NCI-H1092 (cell line): ENCODE measurements at places on chromosomes 5 and 9.

- DNase-seq: no peak
Measured at GRCh38 chr9:29556746-29557145, 1983.5 kb upstream of the C9orf72 start.

DNA sequence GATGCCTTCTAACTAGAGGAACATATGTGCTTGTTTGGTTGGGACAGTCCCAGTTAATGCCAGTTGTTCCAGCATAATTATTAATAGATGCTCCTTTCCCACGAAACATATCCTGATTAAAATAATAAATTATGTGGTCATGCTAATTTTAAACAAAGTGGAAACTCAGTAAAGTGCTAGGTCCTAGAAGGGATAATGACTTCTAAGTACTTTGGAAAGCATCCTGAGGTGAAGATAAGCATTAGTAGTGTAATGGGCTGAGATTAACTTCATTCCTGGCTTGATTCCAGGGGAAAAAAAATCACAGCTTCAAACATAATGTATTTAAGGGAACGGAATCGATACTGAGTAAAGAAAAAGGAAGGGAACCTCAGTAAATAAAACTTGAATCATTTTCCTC, 213.7 kb upstream of the SNX2 start:
- DNase-seq: no peak

- DNase-seq: no peak
Measured at GRCh38 chr5:140875085-140876065, at the start of gene PCDHA12. PCDHA12 (plus strand) TSS chr5:140875308; CDS start chr5:140875473, 165 bp downstream.

- DNase-seq: no peak
Measured at GRCh38 chr9:117265253-117265652, 149.6 kb downstream of the ASTN2 start.

GRCh38 chr5:86500947-86501346, 116.8 kb upstream of the COX7C start:
- no peak for DNase-seq

DNA sequence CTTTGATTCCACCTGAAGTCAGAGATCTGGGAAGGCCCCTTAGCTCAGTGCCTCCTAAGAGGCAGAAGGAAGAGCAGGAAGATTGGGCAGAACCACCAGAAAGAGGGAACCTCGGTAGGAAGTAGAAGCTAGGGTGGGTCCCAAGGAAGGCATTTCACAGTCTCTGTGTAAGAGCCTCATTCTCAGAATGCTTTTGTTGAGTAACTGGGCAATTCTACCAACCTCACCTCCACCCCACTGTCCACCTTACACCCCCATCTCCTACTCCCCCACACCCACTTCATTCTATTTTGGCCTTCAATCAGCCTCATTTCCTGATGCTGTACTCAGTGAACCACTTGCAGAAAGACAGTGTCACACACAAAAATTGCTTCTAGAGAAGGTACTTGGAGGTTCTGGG, 3.5 kb downstream of the HBEGF start:
- DNase-seq: no peak

GRCh38 chr5:41127967-41128690, 57.0 kb upstream of the MROH2B start:
- no peak for DNase-seq

DNA sequence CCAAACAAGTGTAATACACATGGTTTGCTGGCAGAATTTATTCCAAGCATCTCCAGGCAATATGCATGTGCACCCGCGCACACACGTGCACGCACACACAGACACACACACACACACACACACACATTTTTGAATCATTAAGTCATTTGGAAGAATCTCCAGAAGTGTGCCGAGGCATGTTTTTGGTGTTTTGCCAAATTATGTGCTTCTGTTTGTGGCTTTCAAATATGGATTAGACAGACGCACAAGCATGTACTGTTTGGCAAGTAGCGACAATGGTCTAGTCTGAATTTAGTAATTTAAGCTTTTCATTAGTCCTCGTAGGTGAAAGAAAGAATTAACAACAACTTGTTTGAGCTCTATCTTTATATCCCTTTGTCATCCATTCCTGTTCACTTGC, 36.7 kb downstream of the NFIB start:
- DNase-seq: no peak

- DNase-seq: no peak
Measured at GRCh38 chr5:108536321-108536720, 154.4 kb upstream of the FBXL17 start.

DNA sequence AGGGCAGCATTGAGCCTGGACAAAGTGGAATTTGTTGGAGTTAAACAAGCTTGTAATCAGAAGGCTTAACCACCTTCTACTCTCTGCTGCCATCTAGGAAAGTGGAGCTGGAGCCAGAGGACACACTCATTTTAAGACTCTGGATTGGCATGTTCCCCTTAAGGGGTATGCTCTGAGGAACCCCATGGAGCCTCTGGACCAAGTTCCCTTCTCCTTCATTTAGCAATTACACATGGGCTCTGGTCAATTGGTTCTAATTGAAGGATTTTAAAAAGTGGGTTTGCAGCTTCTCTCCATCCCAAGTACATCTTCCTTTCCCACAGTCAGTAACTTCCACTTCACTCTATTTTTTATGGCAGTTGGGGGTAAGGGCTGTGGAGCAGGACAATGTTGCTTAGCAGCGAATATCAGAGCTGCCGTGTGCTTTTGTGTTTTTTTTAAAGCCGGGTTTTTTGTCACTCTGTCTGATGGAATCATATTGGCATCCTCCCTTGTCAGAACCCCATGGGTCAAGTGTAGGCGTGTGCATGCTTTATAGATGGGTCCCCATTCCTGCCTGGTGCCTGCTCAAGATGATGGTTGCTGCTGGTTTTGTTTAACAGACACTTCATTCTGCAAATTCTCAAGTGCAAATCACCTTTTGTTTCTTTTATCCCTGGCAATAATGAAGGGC, 330.7 kb upstream of the ADAMTSL1 start:
- no peak for DNase-seq

DNA sequence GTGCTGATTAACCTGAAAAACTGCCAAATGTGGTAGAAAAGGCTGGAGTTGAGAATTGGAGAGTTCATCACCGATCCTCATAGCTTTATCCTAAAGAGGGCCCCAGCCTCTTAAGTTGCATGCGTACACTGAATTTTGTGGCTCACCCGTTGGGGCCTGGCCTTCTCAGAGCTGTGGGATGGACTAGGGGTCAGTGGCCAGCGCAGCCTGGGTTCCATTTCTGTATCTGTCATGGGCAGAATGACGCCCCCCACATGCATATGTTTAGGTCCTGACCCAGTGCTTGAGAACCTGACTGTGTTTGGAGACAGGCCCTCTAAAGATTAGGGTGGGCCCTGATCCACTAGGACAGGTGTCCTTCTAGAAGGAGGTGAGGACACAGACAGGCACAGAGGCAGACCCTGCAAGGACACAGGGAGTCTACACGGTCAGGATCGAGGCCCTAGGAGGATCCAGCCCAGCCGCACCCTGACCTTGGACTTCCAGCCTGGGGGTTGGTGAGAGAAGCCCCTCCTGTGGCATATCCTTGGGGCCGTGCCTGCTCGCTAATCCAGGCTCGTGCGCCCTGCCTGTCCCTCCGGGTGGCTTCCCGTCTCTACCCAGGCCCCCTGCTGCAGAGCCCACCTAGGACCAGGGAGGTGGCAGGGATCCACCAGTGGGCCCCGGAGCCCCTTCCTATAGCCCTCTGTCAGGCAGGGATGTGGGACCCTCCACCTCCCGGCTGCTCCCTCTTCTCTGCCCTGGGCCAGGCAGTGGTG, 32.2 kb downstream of the NDUFS6 start:
- DNase-seq: no peak

- no peak for DNase-seq
Measured at GRCh38 chr9:16446636-16447035, 423.8 kb downstream of the BNC2 start.

DNA sequence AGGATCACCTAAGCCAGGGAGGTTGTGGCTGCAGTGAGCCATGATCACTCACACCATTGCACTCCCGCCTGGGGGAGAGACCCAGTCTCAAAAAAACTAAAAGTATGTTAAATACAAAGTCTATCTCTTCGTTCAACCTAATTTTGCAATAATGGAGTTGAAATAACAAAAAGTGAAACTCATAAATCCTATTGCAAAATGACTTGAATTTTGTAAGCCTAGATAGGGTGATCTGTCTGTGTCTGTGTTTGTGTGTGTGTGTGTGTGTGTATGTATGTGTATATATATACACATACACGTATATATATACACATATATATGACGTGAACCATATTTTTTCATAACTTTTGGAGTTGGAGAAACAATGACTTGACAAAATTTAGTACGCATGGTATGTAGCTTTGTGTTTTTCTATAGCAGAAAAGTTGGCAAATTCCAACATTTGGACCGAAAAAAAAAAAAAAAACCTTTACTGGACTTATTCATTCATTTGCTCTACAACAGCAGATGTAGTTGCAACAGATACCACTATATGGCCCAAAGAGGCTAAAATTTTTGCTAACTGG, 76.9 kb upstream of the CDH6 start:
- DNase-seq: no peak

DNA sequence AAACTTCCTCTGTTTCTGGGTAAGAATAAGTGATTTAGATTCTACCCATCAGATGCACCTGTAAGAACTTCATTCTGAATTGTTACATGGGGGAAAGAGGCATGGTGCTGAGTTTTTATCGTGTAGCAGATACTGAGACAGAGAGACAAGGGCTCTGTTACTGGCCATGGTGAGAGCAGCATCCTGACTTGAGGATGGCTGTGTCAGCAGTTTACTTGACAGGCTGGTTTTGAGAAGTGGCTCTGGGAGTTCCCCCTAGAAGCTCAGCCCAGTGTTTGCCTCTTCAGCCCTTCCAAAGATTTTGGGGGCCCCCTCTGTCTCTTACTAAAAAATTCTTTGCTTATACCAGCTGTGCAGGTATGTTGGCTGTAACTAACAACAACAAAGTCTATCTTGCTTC, 510.5 kb downstream of the LRRC70 start:
- DNase-seq: no peak

- DNase-seq: no peak
Measured at GRCh38 chr9:63859475-63860215, 1425.4 kb downstream of the FOXD4L5 start.

GRCh38 chr5:102801371-102801770, 46.3 kb downstream of the PAM start:
- no peak for DNase-seq
